ENCODE measurements at places on chromosomes 7 and 10. TPM values are rescaled to one million over a fixed set of nuclear protein-coding genes. Genes with fewer than 3 reads are reported as not detected.

The CYP26A1 gene
- total RNA-seq, result 2.2 TPM

The EVX1 gene
- not detected for total RNA-seq

The CPN1 gene
- total RNA-seq, result not detected

The KEL gene
- not detected for total RNA-seq

The TAS2R5 gene
- 1.1 TPM for total RNA-seq

The PRKG1 gene
- 0.68 TPM for total RNA-seq

The GPR158 gene
- 9.0 TPM for total RNA-seq

The PCLO gene
- total RNA-seq, result 2.6 TPM

The CCSER2 gene
- total RNA-seq, result 42.2 TPM

The ATOH7 gene
- total RNA-seq, result not detected

The HOXA4 gene
- total RNA-seq, result not detected
